ENCODE measurements at places on chromosomes 7 and 10.

- no peak for DNase-seq
Observed at GRCh38 chr7:91348711-91349110, 84.5 kb downstream of the FZD1 start.

DNA sequence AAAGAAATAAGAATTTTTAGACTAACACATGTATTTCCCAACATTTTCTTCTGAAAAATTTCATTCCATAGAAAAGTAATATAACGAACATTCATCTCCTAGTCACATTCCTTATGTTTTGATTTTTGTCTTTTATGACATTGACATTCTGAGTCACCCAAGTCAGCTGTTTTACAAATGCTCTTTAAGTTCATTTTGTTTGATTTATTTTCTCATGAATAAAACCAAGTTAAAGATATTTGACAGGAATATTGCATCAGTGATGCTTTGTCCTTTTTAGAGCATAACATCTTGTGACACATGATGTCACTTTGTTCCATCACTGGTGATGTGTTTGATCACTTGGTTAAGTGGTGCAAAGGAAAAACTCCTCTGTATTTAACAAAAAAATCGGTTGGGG, 48.4 kb downstream of the HGF start:
- DNase-seq = no peak

DNA sequence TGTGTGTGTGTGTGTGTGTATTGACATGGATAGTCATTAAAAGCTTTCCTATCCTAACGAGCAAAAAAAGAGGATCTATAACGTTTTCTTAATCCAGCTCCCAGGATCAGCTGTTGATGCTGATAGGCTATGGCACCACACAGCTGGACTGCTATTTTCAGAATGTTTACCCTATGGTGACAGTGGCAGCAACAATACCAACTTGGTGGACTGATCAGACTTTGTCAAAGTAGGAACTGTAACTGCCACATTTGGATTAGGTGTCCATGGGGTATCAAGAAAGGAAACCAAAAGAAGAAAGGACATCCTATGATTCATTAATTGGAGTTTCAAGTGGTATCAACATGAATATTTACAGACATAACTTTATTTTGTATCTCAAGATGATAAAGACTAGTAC, 2.7 kb upstream of the CLEC5A start:
- no peak for DNase-seq

- no peak for DNase-seq
Observed at GRCh38 chr10:77180104-77180503, 457.5 kb downstream of the KCNMA1 start.

DNA sequence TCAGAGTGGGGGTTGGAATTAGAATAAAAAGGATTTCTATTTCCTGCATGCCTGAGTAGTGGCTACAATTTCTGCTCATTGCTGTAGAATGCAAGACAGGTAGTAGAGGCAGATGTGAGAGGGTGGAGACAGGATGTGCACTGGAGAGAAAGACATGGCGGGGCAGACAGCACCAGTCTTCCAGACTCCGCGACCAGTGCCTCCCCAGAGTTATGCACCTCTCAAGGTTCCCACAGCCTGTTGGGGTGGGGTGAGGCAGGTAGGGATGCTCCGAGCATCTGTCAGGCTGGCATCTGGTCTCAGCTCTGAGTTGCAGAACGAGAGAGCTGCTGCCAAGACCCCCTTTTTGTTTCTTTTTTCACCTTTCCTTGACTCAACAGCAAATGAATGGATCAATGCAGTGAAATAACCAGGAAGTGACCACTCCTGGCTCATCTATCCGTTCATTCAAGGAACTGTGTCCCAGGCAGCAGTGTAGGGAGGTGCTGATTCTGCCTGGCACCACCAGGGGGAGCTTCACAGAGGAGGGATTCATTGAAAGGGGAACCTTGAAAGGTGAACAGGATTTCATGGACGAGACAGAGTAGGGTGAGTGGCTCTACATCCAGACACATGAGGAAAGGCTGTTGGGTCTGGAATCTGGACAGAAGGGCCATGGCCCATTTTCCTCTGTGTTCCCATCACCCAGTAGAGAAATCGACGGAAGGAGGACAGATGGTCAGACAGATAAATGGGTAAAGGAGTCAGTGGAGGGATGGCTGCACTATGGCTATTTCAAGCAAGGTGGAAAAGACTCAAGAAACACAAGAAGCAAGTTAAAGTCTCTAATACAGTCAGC, 17.2 kb upstream of the SLC18A3 start:
- DNase-seq = no peak

DNA sequence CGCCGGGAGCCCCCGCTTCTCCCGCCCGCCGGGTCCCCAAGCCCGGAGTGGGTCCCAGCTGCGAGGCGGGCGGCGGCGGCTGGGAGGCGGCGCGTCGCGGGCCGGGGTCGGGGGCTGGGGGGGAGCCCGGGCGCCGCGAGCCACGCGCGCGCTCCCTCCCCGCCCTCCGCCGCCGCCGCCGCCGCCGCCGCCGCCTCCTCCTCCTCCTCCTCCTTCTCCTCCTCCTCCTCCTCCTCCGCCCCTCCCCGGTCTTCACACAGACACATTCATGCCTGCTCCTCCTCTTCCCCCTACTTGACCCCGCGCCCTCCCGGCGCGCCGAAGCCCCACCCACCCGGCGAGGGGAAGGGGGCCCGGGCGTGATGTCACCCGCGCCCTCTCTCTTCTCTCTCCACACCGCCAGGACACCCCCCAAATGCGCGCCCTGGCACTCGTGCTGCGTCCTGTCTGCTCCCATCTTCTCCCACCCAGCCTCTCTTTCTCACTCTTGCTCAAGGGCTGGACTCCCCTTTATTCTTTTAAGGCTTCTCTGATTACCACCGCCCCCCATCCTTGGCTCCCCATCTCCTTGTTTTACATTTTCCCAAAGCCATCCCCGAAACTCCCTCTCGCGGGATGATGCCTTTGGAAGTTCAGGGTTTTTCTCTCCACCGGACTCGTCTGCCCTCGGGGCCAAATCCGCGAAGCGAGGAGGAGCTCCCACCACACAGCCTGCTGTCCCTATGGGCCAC, 967 bp upstream of the GLI3 start:
- no peak for DNase-seq

GRCh38 chr10:77959384-77959783, 32.8 kb upstream of the DLG5 start:
- DNase-seq = no peak
